ENCODE measurements at places on chromosomes 5 and 9. TPM values are rescaled to one million over a fixed set of nuclear protein-coding genes. Genes with fewer than 3 reads are reported as not detected.
A peak's percentile ranks its signal among the peaks of the same experiment; 100 is the strongest.

GRCh38 chr5:5154733-5155132 is 14.6 kb downstream of the ADAMTS16 start:
- peak overlapping the region; percentile 65 for H3K27ac ChIP-seq
- H3K4me3 ChIP-seq: no peak overlapping the region
- peaks cover 25% of the 10 kb centered on the region for H3K4me1 ChIP-seq
- H3K27me3 ChIP-seq: no peaks in the 10 kb centered on the region
- no peak for DNase-seq
- H3K36me3 ChIP-seq: no peaks in the 10 kb centered on the region

- DNase-seq: no peak
- no peaks in the 10 kb centered on the region for H3K27me3 ChIP-seq
- H3K36me3 ChIP-seq: no peaks in the 10 kb centered on the region
- H3K27ac ChIP-seq: no peak overlapping the region
Observed at GRCh38 chr5:15946026-15946425, 233.6 kb downstream of the MARCHF11 start.

- DNase-seq: no peak
- H3K4me3 ChIP-seq: no peak overlapping the region
- no peak overlapping the region for H3K27ac ChIP-seq
- no peaks in the 10 kb centered on the region for H3K36me3 ChIP-seq
- no peaks in the 10 kb centered on the region for H3K27me3 ChIP-seq
- H3K4me1 ChIP-seq: peaks cover 23% of the 10 kb centered on the region
Observed at GRCh38 chr5:38115318-38115827, 143.0 kb upstream of the EGFLAM start.

DNA sequence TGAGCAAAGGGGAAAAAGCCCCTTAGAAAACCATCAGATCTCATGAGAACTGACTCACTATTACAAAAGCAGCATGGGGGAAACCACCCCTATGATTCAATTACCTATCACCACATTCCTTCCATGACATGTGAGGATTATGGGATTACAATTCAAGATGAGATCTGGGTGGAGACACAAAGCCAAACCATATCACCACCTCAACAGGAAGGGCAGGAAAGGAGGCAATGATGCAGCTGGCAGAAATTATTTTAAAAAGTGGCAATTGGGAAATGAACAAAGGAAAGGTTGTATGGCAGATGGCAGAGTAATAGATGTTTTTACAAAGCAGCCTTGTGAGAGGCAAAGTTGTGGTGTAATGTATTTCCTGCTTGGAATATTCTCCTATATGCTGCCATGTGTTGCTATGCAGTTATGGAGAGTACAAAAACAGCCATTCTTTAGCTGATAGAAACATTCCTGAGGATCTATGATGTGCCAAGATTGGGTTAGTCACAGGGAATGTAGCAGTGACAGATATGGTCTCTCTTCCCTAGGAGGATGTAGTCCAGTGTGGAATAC is 138.8 kb downstream of the SMC2 start:
- H3K27me3 ChIP-seq: no peaks in the 10 kb centered on the region
- no peak overlapping the region for H3K27ac ChIP-seq
- H3K4me3 ChIP-seq: no peak overlapping the region
- H3K4me1 ChIP-seq: no peaks in the 10 kb centered on the region
- H3K36me3 ChIP-seq: no peaks in the 10 kb centered on the region

- peaks cover 10% of the 10 kb centered on the region for H3K4me1 ChIP-seq
- no peaks in the 10 kb centered on the region for H3K27me3 ChIP-seq
- DNase-seq: peak; percentile 25
- peak overlapping the region; percentile 10 for H3K27ac ChIP-seq
- H3K4me3 ChIP-seq: no peak overlapping the region
Observed at GRCh38 chr5:16902846-16903245, 33.2 kb downstream of the MYO10 start.

DNA sequence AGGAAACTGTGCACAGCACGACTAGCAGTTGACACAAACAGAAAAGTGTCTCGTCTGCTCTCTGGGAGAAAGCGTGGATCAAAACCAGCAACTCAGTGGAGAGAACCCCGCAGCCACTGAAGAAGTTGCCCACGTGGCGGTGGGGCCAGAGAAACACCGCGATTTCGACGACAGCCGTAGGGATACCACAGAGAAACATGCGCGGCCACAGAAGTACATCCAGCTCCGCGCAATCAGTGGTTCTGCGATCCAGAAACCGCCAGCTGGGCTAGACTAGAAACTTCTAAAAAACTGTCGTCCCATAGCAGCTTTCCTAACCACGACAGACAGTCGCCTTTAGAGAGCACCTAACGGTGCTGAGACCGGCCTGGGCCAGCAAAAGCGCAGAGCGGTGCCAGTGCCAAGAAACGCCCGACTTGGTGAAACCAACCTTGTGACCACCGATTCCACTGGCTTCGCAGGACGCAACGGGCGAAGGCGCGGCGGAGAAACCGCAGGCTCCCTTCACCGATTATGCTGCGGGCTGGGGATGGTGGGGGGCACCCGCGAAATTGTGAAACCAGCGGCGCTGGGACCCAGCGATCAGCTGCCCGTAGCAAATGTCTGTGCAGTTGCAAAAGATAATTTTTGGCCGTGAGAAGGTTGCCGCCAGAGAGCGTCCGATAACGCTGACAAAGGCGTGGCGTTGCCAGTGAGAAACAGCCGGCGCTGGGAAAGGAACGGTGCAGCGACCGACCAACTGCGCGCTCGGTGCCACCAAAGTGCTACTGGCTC is 2.7 kb upstream of the ANXA2R start:
- peak overlapping the region; percentile 99 for H3K27ac ChIP-seq
- peaks cover 18% of the 10 kb centered on the region for H3K4me1 ChIP-seq
- peak; percentile 84 for DNase-seq

GRCh38 chr5:167777746-167778145 is 513.7 kb upstream of the WWC1 start:
- no peak for DNase-seq
- no peaks in the 10 kb centered on the region for H3K36me3 ChIP-seq
- no peaks in the 10 kb centered on the region for H3K27me3 ChIP-seq
- H3K27ac ChIP-seq: no peak overlapping the region
- no peaks in the 10 kb centered on the region for H3K4me1 ChIP-seq
- no peak overlapping the region for H3K4me3 ChIP-seq

The DENND1A gene
- 14.1 TPM for total RNA-seq

The SMAD5 gene
- 25.6 TPM for total RNA-seq

The PRRX2 gene
- total RNA-seq: 1.7 TPM

The DBH gene
- total RNA-seq: not detected

All from gastrocnemius medialis (tissue), 4 donors.